Right lobe of liver (tissue), 6 donors: ENCODE measurements at places on chromosomes 2 and 18. TPM values are rescaled to one million over a fixed set of nuclear protein-coding genes. Genes with fewer than 3 reads are reported as not detected.

GRCh38 chr18:62925031-62925688, 209.8 kb downstream of the PHLPP1 start:
- no peak for DNase-seq

MYOM1 gene
- total RNA-seq, result 3.1 TPM

GPR55 gene
- total RNA-seq, result 0.06 TPM

DNA sequence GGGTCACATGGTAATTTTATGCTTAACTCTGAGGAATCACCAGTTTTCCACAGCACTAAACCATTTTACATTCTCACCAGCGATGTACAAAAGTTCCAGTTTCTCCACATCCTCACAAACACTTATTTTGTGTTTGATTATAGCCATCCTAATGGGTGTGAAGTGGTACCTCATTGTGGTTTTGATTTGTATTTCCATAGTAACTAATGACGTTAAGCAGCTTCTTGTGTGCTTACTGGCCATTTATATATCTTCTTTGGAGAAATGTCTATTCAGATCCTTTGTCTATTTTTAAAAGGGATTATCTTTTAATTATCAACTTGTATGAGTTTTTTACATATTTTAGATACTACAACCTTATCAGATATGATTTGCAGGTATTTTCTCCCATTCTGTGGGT, 42.0 kb downstream of the CCDC150 start:
- no peak for DNase-seq

ESPNL gene
- 0.31 TPM for total RNA-seq

- no peak for DNase-seq
These were observed 70.6 kb upstream of the PPM1B start for GRCh38 chr2:44098050-44098449.

FAM210A gene
- total RNA-seq, result 10.5 TPM

TMEM247 gene
- total RNA-seq, result not detected
